ENCODE measurements at places on chromosomes 16 and 17. TPM values are rescaled to one million over a fixed set of nuclear protein-coding genes. Genes with fewer than 3 reads are reported as not detected.

DNA sequence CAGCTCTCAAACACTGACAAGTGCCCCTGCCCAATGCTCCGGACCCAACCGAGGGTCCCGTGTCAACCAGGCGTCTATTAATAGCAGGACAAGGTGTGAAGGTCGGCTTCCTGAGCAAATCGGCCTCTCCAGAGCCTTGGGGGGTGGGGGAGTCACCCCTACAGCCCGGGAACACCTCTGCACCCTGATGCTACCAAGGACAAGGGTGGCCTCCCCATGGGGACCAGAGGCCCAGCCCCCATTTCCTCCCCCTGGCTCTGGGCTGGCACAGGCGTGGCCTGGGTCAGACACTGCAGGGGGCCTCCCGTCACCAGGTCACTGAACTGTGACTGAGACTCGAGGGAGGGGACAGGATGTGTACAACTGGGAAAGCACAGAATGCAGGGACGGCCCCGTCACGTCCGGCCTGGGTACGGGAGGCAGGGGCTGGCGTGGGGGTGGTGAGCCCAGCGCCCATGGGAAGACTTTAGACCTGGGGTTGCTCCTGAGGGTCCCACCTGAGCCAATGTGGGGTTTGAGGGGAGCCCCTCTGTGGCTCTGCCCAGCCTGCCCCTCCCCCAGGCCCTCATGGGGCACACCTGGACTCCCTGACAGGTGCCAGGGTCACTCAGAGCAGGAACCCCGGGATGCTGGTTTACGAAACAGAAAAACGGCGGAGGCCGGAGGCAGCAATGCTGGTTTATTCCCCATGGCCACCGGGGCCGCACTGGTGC, 579 bp upstream of the CYBA start:
- no peaks in the 10 kb centered on the region for H3K27me3 ChIP-seq
- no peak for DNase-seq
- no peak overlapping the region for H3K27ac ChIP-seq
- peaks cover 9% of the 10 kb centered on the region for H3K4me1 ChIP-seq
- H3K36me3 ChIP-seq, result no peaks in the 10 kb centered on the region
- no peak overlapping the region for H3K4me3 ChIP-seq

GRCh38 chr17:68682903-68683302, 81.7 kb upstream of the FAM20A start:
- H3K27ac ChIP-seq, result no peak overlapping the region
- DNase-seq, result no peak
- no peaks in the 10 kb centered on the region for H3K36me3 ChIP-seq
- no peak overlapping the region for H3K4me3 ChIP-seq
- H3K27me3 ChIP-seq, result no peaks in the 10 kb centered on the region

DNA sequence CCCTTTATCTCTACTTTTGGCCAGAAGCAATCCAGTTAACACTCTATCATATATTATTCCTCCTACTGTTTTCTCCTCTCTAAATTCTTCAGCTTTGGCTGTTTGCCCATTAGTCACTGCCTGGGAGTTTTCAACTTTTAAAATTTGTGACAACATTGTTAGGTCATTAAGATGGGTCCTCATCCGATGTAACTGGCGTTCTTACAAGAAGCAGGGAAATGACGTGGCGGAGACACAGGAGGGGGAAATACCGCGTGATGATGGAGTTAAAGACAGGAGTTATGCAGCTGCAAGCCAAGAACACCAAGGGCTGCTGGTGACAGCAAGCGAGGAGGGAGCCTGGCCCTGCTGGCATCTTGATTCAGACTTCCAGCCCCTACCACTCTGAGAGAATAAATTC, 34.8 kb upstream of the CPHXL start:
- no peaks in the 10 kb centered on the region for H3K27me3 ChIP-seq
- H3K27ac ChIP-seq, result no peak overlapping the region
- DNase-seq, result no peak
- H3K4me3 ChIP-seq, result no peak overlapping the region

DNA sequence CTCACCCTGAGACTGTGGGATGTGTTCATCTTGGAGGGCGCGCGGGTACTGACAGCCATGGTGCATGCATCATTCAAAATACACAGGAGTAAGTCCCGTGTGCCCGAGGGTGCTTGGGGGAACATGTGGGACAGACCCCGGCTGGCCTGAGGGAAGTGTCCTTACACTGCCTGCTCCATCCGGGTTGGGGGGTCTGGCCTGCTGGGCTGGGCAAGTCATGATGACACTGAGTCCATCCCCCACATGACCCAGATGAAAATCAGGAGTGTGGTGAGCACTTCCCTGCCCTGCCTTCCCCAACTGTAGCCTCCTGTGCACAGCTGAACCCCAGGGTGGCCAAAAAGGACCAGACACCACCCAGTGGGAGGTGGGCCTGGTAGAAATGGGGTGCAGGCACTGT, 10.8 kb downstream of the TBC1D26 start:
- H3K4me3 ChIP-seq, result no peak overlapping the region
- no peak overlapping the region for H3K27ac ChIP-seq
- H3K36me3 ChIP-seq, result no peaks in the 10 kb centered on the region
- H3K27me3 ChIP-seq, result peaks cover 4% of the 10 kb centered on the region
- no peak for DNase-seq
- no peaks in the 10 kb centered on the region for H3K4me1 ChIP-seq

DNA sequence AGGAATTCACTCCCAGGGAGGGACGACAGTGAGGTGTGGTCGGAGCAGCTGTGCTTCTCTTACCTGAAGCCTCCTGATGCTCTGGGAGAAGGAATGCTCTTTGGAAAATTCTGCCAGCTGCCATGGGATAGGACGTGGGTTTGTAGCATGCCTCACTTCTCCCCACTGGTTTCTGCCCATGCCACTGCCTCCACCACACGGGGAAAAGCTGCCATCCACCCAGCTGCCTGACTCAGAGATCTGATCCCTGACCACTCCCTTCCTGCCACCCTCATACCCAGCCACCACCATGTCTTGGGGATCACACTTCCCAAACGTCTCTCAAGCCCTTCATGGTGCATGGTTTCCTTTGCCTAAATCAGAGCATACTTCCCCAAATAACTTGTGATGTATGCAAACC, 80.0 kb downstream of the CPPED1 start:
- H3K27ac ChIP-seq, result no peak overlapping the region
- peak; percentile 8 for DNase-seq
- no peaks in the 10 kb centered on the region for H3K4me1 ChIP-seq
- no peaks in the 10 kb centered on the region for H3K36me3 ChIP-seq

DNA sequence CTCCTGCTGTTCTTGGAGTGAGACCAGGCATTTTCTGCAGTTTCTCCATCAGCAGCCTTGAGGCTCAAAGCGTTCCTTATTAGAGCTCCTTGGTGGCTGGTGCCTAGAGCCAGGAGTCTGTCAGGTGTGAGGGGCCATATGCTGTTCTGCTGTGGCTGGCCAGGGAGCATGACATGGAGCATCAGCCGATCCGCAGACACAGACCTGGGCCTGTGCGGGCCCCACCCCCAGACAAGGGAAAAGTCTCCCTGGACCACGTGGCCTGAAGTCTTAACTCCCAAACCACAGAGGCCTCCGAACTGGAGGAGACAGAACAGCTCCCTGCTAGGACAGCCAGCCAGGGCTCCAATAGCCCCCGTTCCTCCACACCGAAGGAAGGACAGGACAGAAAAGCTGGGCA, 162.7 kb upstream of the CIBAR2 start:
- peaks cover 11% of the 10 kb centered on the region for H3K4me1 ChIP-seq
- DNase-seq, result peak; percentile 52
- H3K4me3 ChIP-seq, result no peak overlapping the region
- no peaks in the 10 kb centered on the region for H3K36me3 ChIP-seq

DNA sequence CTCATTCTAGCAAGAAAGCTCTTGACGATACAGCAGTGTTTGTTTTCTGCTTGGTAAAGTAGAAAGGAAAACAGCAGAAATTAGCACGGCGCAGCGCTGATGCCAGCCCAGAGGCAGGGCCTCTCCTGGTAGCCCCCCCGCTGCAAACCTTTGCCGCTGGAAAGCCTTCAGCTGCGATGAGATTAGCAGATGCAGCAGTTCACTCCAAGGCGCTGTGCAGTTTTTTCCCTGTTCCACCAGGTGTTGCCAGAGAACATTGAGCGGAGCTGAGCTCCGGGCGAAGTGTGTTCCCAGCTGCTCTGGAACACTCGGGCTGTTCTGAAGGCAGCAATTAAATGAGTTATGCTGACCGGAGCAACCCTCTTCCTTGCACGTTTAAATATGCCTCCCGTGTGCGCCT, 72.5 kb downstream of the RBFOX1 start:
- peak; percentile 88 for DNase-seq
- peak overlapping the region; percentile 63 for H3K27ac ChIP-seq
- no peaks in the 10 kb centered on the region for H3K27me3 ChIP-seq

DNA sequence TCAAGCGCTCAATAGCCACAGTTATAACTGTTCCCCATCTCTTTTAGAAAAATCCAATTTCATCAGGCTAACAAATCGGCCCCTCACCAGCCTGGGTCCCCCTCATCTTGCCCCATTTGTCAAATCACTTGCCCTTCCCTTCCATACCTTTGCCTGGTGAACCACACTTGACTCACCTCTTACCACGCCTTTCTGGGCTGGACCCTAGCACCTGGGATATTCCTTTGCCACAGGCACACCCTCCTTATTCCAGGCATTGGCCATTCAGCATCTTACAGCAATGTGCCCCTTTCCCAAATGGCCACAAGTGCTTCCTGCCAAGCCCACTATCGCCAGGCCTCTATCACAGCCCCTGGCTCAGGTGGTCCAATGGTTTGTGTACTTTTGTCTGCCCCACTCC, 14.9 kb downstream of the CMTM4 start:
- no peaks in the 10 kb centered on the region for H3K27me3 ChIP-seq
- H3K4me3 ChIP-seq, result no peak overlapping the region
- DNase-seq, result no peak
- H3K36me3 ChIP-seq, result no peaks in the 10 kb centered on the region
- no peak overlapping the region for H3K27ac ChIP-seq

DNA sequence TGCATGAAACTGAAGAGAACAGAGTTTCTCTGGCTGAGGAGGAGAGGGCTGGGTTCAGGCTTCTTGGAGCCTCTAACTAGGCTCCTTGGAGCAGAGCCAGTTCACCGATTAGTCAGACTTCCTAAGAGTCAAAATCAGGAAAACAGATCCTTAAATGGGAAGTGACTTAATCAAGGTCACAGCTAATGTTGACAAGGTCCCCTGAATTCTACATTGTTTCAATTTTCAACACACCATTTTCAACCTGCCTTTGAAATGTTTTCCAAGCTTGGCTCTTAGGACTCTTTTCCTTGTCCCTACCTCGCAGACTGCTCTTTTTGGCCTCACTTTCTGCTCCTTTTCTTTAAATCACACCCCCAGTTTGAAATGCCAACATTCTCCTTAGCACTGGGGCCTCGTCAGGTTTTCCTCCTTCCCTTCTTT, 16.3 kb downstream of the MYL4 start:
- H3K36me3 ChIP-seq, result no peaks in the 10 kb centered on the region
- H3K4me1 ChIP-seq, result peaks cover 11% of the 10 kb centered on the region
- peak; percentile 69 for DNase-seq

DNA sequence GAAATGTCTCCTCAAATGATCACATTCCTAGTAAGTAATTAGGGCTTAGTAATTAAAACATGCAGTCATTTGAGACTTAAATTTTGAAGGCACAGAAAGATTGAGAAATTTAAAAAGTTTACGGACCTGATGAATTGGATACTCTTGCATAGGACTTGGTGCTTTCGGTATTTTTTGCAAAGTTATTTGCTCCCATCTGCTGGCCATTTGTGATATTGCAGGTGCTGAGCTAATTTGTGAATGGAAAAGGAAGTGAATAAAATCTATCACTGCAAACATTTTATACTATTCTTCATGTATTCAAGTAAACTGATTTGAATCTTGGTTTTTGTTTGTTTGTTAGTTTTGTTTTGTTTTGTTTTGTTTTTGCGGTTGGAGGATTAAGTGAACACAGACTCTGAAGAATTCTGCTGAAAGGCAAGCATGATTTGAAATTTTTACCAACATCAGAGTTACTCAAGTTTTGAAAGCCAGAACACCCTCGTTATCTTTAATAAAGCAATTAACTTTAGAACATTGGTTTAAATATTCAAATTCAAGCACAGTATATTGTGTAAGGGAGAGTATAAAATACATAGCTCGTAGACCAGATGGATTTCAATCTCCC, 689.5 kb upstream of the RBFOX1 start:
- H3K4me1 ChIP-seq, result no peaks in the 10 kb centered on the region
- no peaks in the 10 kb centered on the region for H3K27me3 ChIP-seq
- H3K4me3 ChIP-seq, result no peak overlapping the region
- H3K36me3 ChIP-seq, result no peaks in the 10 kb centered on the region
- no peak overlapping the region for H3K27ac ChIP-seq

GRCh38 chr16:86210403-86211193, 299.7 kb upstream of the FOXF1 start:
- H3K4me1 ChIP-seq, result peaks cover 7% of the 10 kb centered on the region
- H3K27ac ChIP-seq, result no peak overlapping the region

DNA sequence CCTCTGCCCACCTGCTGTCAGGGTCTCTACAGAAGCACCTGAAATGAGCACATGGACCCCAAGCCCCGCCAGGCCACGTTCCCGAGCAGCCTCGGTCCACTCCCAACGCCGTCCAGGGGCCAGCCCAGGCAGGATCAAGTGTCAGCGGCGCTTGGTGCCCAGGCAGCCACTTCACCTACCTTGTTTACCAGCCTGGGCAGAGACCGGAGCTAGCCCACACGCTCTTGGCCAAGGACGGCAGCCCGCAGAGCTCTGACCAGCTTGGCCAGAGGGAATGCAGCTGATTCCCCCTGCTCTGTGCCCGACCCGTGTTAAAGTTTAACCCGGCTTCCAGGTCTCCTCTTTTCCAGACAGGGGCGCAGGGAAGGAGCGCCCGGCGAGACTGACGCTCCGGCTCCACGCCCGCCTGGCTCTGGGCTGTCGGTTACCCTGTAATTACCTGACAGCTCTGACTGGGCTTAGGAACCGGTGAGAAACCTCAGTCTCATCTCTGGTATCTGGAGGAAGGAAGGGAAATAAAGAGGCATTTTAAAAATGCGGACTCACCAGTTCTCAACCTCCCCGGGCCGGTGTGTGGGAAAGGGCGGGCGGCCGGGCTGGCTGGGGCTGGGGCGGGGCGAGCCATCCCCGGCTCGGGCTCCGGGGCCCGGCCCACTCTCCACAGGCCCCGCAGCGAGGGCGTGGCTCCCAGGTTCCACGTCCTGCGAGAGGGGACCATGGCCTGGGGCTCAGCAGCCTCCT, 4.6 kb downstream of the KIFC3 start:
- H3K27me3 ChIP-seq, result no peaks in the 10 kb centered on the region
- peaks cover 24% of the 10 kb centered on the region for H3K4me1 ChIP-seq
- no peak overlapping the region for H3K4me3 ChIP-seq
- DNase-seq, result no peak

- H3K27ac ChIP-seq, result no peak overlapping the region
- no peaks in the 10 kb centered on the region for H3K27me3 ChIP-seq
- H3K36me3 ChIP-seq, result no peaks in the 10 kb centered on the region
- H3K4me3 ChIP-seq, result peak overlapping the region; percentile 50
Observed at GRCh38 chr16:67993207-67994039, 5.9 kb downstream of the DPEP2 start.

The CD300H gene
- not detected for total RNA-seq

The RCVRN gene
- total RNA-seq, result 0.06 TPM

The KCNH6 gene
- not detected for total RNA-seq

The COX6A2 gene
- total RNA-seq, result not detected

Measured in SJCRH30 (cell line).